Bone marrow (tissue), 2 donors: ENCODE measurements at places on chromosomes 16 and 17.

DNA sequence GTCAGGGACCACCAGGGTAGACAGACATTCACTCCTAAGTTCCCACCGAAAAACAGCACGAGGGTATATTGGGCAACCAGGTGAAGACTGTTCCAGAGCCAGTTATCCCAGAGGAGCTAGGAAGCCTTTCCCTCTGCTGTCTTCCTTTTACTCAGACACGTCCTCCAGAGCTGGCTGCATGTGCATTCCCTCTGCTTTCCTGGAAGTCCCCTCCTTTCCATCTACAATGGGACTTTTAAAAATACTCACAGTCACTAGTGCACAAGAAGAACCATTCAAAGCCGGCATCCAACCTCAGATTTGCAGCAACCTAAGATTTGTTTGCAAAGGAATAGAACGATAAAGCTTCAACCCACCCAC lies 32.5 kb upstream of the CRISPLD2 start:
- DNase-seq: no peak

GRCh38 chr16:54594601-54595391 lies 308.2 kb upstream of the IRX3 start:
- DNase-seq: no peak

DNA sequence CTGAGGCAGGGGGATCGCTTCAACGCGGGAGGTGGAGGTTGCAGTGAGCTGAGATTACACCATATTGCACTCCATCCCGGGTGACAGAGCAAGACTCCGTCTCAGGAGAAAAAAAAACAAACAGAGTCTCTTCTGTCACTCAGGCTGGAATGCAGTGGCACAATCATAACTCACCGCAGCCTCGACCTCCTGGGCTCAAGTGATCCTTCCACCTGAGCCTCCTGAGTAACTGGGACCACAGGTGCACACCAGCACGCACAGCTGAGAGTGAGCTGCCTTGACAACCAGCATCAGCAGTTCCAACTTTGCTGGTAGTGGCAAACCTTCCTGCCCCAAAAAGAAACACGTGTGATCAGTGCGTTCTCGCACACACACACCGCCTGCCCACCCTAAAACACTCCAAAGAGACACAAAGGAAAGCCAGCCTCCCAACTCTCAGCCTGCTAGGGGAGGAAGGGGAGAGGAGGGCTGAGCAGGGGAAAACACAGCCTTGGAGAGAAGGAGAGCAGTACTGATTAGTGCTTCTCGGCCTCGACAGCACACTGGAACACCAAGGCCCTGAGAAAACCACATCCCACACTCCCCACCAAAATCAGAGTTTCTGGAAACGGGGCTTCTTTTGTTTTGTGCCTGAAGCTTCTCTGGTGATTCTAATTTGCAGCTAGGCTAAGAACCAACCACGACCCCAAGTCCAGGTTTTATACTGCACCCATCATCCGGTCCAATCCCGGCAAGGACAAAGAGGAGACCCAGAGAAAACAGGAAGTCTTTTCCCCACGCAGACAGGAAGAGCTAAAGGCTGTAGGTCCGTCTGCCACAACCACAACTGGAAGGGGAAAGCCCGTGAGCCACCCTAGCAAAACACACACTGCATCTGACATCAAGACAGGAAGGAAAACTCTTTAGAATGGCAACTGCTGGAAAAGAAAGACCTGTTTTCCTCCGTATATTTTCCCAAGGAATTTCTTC lies 28.8 kb downstream of the ZCCHC14 start:
- DNase-seq: peak; percentile 63

- DNase-seq: no peak
These were observed 4.4 kb downstream of the TRAPPC2L start for GRCh38 chr16:88861359-88861758.

- DNase-seq: no peak
These were observed 7.5 kb downstream of the EIF1 start for GRCh38 chr17:41695954-41696757.

DNA sequence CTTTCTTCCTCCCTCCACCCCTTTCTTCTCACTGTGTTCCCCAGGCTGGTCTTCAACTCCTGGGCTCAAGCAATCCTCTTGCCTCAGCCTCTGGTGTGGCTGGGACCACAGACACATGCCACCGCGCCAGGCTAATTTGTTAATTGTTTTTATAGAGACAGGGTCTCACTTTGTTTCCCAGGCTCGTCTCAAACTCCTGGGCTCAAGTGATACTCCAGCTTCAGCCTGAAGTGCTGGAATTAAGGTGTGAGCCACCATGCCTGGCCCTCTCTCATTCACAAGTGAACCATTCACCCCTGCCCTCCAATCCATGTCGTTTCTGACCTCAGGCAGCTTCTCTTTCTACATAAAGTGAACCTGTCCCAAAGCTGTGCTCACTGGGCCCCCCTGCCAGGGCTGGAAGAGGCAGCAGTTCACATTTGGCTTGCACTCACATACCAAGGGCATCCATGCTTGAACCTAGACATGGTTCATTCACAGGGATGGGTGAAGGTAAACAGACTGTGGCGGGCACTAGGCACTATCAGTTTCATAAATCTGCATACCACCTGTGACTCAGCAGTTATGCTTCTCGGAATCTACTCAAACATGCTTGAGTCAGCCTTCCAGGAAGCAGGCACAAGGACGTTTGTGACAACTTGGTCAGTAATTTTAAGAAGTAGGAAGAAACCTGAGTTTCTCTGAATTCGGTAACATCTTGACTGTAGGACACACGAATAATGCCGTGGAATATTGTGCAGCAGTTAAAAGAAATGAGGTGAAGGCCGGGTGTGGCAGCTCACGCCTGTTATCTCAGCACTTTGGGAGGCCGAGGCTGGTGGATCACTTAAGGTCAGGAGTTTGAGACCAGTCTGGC lies 6.0 kb upstream of the RNF213 start:
- peak; percentile 80 for DNase-seq

- DNase-seq: no peak
These were observed 111.4 kb downstream of the UTP18 start for GRCh38 chr17:51371732-51372151.

DNA sequence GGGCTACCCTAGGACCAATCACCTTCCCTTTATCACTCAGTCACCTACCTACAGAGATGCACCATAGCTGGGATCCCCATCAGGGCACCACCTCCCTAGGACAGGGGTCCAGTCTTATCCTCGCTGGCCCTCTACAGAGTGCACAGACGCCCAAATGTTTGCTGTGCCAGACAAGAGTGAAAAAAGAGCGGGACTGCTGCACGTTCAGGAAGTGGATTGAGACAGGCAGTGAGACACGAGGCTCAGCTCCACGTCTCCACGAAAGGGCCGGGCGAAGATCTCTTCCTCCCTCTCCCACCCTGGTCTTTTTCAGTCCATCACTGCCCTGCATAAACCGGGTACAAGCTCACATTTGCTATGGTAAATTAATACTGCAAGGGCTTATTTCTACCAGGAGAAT lies 95.5 kb downstream of the ZFHX3 start:
- no peak for DNase-seq

DNA sequence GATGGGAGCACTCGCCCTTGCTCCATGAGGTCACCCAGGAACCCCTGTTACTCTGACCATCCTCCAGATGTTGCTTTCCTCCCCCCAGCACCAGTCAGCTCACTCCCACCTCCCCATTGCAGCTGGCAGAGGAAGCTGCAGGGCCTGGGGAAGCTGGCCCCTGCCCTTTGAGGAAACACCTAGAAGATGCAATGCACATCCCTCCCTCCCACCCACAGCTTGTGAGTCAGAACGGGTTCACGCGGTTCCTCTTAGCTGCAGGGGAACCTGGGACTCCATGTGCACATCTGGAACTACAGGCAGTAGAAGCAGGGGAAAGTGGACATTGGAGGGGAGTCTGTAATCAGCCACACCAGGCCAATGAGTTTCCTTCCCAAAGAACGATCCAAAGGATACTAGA lies 96.9 kb downstream of the KATNIP start:
- peak; percentile 44 for DNase-seq

DNA sequence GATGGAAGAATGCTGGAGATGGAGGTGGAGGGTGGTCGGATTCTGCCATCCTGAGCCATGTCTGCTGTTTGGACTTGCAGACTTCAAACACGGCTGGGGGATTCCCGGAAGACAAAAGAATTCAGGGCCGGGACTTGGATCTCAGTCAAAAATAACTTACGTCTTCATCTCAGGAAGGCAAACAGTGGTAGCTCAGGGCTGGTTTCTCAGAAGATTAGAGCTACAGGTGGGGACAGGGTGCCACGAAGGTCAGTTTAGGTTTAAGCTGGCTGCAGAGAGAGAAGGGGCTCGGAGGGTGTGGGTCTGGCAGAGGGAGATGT lies 4.3 kb upstream of the RHBDL3 start:
- DNase-seq: no peak

DNA sequence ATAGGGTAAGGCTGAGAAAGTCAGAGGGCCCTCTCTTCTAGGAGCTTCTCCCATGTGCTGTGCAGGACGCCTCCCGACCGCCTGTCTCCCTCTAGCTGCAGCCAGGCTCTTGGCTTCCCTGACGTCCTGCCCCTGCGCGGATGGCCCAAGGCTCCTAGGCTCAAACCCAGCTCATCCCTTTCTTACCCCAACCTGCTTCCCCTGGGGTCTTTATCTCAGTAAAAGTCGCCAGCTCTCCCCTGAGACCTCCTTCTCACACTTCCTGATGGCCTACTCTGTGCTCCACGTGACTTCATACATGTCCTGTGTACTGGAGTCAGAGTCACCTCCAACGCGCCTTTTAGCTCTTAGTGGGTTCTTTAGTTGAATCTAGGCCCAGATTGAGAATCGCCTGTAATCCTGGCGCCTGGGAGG lies 1.1 kb upstream of the ZNF747 start:
- no peak for DNase-seq

DNA sequence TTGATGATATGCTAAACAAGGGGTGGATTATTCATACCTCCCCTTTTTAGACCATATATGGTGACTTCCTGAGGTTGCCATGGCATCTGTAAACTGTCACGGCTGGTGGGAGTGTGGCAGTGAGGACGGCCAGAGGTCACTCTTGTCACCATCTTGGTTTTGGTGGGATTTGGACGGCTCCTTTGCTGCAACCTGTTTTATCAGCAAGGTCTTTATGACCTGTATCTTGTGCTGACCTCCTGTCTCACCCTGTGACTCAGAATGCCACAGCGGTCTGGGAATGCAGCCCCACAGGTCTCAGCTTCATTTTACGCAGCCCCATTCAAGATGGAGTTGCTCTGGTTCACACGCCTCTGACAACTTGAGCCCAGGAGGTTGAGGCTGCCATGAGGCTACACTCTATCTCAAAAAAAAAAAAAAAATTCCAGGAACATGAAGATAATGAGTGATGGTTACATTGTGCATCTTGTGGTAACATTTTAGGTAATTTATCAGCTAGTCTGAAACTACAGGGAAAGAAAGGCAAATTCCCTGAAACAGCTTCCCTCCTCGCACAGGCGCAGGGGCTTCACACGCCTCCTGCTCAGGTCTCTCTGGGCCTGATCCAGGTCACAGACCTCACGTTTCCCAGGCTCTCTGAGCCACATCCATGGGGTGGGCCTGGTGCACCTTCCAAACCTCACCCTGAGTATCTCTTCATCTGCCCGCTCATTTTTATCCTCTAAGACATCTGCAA lies 15.3 kb upstream of the UBE2I start:
- DNase-seq: no peak

DNA sequence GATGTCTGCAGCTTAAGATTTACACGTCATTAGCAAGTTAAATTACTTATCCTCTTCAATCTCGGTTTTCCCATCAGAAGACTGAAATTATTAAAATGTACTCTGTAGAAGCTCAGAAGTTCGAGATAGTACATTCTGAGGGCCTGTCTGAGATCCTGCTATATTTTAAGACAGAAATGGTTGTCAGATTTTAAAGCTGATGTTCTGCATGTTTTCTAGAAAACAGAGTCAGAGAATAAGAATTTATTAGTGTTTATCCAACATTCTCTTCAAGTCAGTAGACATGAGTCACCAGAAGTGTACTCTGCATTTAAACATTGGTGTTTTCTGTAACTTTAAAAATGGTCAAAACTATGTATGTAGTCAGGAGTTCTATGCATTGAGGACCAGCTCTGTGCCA lies 155.2 kb upstream of the MYOCD start:
- no peak for DNase-seq

- no peak for DNase-seq
These were observed 235.7 kb downstream of the STX8 start for GRCh38 chr17:9339958-9340357.

DNA sequence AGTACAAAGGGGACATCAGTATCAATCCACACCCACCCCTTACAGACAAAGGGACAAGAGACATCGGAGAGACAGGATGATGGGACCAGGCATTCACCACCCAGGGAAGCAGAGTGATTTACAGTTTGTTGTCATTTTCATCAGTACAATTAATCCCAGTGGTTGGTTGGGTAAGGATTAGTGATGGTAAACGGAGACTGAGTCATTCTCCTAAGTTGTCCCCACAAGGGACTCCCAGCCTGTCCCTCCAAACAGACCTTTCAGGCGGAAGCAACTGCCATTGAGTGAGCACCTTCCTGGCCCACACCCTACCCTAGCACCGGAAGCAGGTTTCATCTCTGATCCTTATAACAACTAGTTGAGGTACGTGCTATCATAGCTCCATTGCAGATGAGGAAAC lies 11.2 kb downstream of the PPL start:
- DNase-seq: no peak

GRCh38 chr17:1227917-1228780 lies 42.1 kb upstream of the BHLHA9 start:
- DNase-seq: peak; percentile 13

DNA sequence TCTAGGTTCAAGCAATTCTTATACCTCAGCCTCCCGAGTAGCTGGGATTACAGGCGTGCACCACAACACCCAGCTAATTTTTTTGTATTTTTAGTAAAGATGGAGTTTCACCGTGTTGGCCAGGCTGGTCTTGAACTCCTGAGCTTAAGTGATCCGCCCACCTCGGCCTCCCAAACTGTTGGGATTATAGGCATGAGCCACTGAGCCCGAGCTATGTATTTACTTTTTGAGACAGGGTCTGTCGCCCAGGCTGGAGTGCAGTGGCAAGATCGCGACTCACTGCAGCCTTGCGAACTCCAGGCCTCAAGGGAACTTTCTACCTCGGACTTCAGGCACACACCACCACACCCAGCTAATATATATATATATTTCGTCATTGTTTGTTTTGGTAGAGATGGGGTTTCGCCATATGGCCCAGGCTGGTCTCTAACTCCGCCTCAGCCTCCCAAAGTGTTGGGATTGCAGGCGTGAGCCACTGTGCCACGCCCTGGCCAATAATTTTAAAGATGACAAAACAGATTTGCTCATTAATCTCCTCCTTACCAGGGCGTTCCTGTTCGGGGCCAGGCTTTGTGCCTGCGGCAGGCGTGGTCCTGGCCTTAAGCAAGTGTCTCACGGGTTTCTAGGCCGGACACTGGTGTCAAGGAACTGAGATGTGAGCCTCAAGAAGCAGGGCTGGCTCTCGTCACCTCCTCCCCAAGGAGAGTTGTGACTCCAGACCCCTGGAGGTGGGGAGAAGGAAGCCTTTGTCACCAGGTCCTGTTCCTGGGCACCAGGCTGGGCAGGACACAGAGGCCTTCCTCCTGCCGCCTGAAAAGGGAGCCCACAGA lies 4.3 kb upstream of the NPW start:
- DNase-seq: no peak
